Suppressor macrophage treated with lipopolysaccharide for 4 hours (primary cell): ENCODE measurements at places on chromosomes 11 and 22.

- no peak for DNase-seq
These were observed 65.5 kb downstream of the C11orf91 start for GRCh38 chr11:33635161-33635560.

DNA sequence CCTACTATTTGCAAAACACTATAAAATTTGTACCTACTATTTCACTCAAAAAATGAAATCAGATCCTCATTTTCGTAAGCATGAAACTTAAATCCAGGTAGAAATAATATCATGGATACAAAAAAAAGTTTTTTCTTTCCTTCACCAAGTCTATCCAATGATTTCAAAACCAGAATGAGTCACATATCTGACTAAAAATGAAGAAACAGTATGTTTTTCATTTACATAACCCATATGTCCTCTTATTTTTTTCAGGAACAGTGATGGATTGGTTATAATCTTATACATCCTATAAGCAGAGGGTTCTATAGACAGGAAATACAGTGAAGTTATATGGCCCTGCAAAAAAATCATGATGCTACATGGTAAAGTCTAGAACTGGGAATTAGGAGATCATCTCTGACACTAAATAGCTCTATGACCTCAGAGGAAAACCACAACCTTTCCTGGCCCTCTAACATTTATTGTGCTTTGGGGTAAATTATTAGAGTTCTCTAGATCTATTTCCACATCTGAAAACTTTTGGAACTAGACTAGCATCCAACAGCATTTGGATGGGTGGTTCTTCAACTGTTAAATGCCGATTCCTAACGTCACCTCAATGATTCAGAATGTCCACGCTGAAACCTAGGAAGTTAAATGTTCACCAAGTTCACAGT, 10.9 kb downstream of the MTMR2 start:
- peak; percentile 45 for DNase-seq

DNA sequence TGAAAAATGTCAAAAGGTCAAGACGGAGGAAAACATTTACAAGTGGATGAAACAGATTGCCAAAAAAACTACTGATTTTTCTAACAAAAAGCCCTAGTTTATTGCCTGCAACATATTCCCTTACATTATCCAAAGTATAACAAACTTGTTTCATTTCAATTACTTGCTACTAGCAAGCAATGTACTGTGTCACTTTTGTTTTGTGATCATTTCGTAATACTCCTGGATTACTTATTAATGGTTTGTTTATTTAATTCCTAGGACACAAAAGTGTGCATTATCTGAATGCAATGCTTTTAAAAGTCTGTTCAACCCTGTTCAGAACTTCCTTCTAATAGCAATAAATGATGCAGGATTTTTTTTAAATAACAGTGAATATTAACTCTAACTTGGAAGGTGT, 50.9 kb downstream of the CCDC34 start:
- no peak for DNase-seq

DNA sequence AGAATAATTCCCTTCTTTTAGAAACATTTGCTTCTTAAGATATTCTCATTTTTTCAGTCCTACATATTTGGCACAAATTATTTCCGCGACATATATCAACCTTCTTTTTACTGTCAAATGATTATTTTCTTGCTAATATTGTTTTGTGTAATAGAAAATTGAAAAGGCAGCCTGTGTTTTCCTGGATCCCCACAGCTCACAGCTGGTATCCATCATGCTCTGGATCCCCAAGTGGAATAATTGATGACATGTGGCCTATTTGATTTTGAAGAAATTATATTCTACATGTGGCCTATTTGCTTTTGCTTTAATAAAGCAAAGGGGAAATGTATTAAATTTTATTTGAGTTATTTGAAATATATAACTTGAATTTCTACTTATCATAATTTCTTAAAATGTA, 199.4 kb upstream of the LUZP2 start:
- DNase-seq, result no peak

- DNase-seq, result no peak
These were observed 11.6 kb downstream of the IGF2 start for GRCh38 chr11:2127482-2128129.

DNA sequence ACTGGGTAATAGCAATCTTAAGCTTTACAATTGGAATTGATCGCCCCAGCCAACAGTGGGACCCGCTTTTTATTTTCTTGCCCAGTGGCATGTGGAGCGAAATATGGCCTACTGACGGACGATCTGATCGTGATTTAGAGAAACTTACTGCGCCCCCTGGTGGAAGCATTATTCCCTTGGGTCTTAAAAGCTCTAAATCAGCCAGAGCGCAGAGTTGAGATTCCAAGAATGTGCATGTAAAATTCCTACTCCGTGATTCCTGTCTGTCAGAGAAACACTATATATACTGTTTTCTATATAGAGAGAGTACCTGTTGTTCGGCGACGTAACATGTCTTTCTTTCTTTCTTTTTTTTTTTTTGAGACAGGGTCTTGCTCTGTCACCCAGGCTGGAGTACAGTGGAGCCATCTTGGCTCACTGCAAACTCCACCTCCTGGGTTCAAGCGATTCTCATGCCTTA, 3.7 kb upstream of the DPF2 start:
- DNase-seq, result peak; percentile 97

DNA sequence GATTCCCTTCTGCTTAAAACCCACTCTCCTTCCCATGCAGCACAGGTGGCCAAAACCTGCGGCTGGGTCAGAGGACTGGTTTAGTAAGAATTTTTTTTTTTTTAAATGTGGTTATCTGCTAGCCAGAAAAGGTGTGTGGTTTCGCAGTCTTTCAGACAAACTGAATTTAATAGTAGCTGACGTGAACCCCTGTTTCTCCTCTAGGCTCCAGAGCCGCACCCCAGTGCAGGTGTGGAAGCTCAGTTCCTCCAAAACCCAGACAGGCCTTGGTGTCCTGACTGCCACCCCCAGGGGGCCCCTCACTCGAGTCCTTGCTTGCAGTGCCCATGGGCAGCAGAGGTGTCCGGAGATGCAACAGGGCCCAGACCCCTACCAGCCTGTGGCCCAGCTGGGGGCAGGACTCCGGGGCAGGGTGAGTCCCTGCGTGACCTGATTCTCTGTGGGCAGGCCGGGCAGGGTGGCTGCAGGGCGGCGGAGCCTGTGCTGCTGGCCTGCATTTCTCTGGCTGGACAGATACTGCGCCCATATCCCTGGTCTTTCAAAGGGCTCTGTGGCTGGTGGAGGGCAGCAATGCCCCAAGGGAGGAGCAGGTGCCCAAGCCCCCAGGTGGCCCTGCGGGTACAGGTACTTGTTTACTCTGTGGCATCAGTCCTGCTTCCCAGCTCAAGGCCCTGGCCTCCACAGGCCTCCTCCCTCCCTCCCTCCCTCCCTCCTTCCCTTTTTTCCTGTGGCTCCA, 15.2 kb downstream of the KCNQ1 start:
- DNase-seq, result no peak

GRCh38 chr11:10858439-10859325, 829 bp upstream of the ZBED5 start:
- peak; percentile 45 for DNase-seq

DNA sequence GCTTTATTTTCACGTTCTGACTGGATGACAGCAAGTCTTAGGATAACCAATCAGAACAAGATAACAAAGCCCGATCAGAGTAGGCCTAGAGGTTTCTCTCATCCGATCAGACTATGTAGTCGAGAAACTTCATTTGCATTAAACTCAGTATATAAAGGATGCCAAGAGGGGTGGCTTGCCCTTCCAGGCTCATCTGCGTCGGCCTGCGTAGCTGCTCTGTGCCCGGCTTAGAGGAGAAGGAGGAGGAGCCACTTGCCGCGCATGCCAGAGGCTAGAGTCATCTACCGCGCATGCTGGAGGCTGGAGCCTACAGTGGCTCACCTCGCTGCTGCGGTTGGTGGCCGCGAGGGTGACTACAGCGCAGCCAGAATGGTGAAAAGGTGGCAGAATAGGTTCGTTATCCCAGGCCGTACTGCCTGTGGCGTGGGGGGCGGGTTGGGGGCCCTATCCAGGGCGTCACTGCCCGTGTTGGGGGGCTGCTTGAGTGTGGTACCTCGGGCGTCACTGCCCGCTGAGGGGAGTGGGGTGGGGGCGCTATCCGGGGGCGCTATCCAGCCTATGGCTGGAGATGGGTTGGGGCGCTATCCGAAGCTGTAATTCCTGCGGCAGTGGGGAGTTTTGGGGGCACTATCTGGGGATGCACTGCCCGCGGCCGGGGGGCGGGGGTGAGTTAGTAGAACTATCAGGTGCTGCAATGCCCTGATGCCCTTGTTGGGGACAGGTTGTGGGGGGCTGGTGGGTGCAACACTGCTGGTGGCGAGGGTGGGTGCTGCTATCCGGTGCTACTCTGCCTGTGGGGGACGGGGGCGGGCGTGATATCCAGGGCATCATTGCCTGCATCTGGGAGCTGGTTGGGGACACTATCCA, at the start of gene RFPL2:
TSS of gene RFPL2 (minus strand) at position 218 of the 867 bp plus-strand sequence. CDS start 2,622 bp downstream, outside the sequence.
- DNase-seq, result no peak

DNA sequence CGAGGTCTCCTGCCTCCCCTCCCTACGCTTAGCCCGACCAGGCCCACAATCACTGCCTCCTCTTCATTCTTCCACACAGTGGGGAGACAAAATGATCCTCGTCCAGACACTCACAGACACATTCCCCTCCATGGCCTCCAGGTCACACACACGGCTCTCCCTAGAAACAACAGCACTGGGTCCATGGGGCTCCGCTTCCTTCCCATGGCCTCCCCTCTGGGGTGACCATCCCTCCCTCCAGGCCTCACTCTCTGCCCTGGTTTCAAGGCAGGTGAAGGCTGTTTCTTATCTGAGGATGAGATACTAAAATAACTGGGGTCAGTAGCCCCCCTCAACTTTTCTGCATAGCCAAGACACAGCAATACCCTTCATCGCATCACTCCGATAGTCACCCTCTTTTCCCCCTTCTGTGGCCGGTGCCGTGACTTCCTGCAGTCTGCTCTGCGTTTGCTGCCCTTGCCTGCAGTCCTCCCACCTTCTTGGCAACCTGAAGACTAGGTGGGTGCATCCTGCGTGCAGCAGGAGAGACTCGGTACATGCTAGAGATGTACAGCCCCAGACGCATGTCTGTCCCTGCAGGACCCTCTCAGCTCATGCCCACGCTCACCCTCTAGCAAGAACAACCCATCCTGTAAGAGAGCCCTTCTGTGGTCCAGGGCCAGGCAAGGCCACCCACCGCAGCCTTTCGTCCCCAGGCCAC, 55.8 kb downstream of the CD6 start:
- DNase-seq, result no peak

DNA sequence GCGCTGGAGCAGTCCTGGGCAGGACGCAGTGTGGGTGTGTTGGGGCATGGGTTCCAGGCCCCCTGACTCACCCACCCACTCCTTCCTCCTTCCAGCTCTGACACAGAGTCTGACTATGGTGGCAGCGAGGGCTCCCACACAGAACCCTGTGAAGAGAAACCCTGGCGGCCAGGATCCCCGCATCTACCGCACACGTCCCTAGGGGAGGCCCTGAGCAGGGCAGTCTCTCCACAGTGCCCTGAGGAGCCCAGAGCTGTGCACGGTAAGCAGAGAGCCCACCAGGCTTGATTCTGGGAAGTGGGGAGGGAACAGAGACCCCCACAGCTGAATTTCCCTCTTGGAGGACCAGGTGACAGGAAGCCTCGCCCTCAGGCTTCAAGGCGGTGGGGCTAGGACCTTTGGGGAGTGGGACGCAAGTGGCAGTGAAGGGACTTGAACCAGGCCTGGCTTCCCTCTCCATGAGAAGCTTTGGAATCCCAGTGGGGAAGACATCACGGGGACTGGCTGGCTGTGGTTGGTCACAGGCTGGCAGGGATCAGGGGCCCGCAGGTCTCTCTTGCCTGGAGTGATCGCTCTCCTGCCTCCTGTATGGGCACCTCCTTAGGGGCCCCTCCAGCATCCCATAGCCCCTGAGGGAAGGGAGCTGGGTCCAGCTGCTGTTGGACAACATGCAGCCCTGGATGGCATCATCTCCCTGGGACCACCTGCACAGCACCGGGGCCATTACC, 96.4 kb upstream of the PARVA start:
- no peak for DNase-seq

- DNase-seq, result no peak
These were observed 26.9 kb downstream of the SIK3 start for GRCh38 chr11:117071344-117071787.

GRCh38 chr11:47152126-47152952, 24.3 kb downstream of the ARFGAP2 start:
- DNase-seq, result no peak

GRCh38 chr11:76598426-76598839, 72.1 kb downstream of the LRRC32 start:
- peak; percentile 69 for DNase-seq

DNA sequence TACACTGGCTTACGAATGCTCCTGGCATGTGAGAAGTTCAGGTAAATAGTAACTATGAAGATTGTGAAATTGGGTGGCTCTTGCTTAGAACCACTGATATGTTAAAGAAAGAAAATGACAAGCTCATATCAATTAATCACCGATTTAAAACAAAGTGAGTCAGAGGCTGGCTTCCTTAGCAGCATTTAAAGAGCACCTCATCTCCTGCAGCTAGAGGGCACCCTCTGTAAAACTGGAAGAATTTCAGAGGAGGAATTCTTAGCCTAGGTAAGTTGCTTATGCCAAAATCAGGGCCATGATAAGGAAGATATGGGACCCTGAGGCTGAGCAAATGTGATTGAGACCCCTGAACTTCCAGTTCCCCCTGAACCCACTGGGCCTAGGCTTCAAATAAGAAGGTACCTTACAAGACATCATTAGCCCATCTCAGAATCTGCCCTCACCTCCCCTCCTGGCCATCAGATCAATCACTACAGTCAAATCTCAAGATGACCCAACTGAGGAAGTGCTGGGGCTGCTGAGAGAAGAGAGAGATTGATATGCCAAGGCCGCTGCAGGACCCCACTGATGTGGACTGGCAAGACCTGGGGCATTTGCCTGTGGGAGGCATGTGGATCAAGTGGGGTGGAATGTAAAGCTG, 8.6 kb upstream of the CD3E start:
- peak; percentile 48 for DNase-seq

DNA sequence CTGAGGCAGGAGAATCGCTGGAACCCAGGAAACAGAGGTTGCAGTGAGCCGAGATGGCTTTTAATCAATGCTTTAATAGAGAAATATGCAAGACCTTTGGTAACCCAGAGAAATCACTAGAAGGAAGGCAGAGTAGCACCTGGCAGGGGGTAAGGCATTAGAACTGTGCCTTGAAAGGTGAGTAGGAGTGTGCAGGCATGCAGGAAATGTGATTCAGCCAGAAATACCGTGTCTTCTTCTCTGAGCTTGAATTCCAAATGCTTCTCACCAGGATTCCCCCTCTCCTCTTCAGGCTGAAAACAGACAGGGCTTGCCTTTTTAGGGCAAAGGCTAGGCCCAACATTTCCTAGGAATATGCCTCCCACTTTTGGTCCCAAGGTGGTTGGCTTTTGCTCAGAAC, 51.0 kb downstream of the OR4D9 start:
- no peak for DNase-seq

DNA sequence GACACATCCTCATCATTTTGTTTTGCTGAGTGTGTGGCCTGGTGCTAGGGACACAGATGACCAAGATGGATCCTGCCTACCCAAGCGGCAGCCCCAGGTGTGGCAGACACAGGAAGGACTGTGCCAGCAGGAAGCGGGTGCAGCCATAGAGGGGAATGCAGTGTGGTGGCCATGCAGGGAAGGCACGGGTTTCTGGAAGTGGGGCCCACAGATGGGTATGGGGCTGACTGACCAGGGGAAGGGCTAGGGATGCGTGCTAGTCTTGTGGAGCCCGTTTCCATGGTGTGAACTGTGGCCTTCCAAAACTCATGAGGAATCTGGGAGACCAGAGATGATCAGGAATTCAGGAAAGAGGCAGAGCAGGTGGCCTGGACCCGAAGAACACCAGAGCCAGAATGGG, 33.5 kb downstream of the YPEL1 start:
- DNase-seq, result no peak

GRCh38 chr22:26847046-26847445, 189.7 kb downstream of the MIAT start:
- peak; percentile 30 for DNase-seq

- DNase-seq, result peak; percentile 26
These were observed 292.7 kb downstream of the ETS1 start for GRCh38 chr11:128294671-128295050.
